ENCODE measurements at places on chromosomes 1 and 21.

DNA sequence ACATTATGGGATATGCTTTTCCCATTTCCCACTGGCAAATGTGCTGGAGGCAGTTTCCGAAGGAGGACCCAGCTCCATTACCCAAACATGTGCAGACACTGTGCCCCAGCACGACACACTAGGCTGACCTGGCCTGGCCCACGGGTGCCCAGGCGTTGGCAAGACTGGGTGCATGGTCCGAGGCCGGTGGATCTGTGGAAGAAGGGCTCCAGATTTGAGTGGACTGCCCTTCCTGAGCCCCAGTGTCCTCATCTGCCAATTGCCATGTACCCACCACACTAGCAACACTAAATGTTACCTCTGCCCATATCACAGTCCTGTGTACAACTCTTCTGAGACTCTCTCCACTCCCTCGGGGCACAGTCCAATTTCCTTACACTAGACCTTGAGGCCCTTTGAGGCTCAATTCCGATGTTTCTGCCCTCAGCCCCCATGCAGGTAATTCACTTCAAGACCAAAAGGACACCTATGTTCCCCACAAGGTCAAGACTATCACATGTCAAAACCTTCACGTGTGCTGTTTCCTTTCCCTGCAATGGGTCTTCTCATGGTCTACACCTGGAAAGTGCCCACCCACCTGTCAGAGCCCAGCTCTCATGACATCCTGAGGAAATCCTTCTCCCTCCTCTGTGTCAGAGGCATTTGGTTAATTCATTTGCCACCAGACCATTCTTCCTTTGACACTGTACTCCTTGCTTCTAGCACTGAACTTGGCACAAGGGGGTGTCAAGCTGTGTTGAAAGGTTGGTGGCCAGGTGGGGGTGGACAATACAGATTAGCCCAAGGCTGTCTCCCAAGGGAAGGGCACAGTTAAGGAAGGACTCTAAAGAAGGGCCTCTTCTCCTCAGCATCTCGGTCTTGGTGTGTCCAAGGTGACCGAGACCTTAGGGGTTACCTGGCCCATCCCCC lies 124.9 kb downstream of the DMRTB1 start:
- no peak for DNase-seq

- DNase-seq = no peak
These were observed 27.7 kb downstream of the PTPRF start for GRCh38 chr1:43558346-43558841.

DNA sequence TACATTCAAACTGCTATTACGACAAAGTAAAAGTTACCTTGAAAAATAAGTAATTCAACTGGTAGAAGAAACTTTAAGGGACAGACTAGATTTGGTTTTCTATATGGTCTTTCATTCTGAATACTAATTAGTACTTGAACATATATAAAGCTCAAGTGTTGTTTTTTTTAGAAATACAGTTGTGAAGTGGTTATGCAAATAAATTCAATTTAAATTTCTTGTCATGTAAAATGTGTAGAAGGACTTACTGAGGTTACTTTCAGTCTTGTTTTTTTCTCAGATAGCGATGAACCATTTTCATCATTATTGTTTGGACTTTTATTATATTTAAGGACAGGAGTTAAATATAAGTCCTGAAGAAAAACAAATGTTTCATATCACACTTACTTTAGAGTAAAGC lies 24.4 kb downstream of the HS2ST1 start:
- no peak for DNase-seq

DNA sequence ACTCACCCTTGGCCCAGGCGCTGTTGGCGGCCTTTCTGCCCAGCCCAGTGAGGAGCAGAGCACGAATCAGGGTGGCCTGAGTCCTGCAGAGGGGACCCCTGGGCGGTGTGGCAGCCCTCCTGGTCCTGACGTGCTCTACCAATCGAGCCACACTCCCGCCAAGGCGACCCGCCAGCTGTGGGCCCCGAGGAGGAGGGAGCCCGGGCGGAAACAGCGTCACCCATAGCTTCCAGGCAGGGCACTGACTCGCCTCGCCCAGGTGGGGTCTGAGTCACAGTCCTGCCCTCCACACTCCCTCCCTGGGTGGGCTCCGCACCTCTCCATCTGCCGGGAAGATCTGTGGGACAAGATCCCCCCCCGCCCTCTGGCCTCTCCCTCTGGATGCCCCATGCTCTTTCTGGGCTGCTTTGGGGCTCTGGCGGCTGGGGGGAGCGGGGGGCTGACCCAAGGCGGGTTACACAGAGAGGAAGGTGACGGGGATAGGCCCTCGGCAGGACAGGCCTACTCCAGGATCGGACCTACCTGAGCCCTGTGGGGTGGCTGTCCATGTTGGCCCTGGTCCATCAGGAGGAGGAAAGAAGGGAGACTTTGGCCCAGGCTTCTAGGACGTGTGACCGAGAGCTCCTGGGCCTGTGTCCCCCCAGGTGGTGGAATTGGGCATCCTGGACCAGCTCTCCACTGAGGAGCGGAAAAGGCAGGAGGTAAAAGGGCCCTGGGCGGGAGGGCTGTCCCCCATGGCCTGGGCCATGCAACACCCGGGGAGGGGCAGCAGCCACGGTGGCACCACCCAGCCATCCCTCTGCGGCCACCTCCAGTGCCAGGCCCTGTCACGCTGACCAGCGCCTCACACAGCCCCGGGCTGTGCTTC lies 14.0 kb downstream of the ARHGEF16 start:
- DNase-seq = no peak

DNA sequence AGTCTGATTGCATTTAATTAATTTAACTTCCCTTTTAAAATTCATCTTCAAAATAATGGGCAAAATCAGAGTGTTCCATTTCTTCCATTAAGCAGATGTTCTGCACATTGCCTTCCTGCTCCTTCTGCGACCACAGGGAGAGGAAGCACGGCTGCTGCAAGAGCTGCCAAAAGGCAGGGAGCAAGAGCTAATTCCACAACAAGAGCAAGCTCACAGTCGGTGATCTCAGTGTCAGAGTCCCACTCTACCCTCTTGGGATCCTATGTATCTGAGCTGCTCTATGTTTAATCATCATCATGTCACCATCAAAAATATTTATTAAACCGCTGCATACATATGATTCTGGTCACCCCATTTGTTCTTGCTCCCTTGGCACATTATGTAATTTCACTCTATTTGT lies 255.3 kb upstream of the CAMK1G start:
- DNase-seq = no peak

GRCh38 chr21:27225151-27225550 lies 258.3 kb upstream of the ADAMTS5 start:
- no peak for DNase-seq

- no peak for DNase-seq
These were observed 1670.9 kb downstream of the PLA2G4A start for GRCh38 chr1:188499690-188500089.

- DNase-seq = no peak
These were observed 404.4 kb downstream of the SIPA1L2 start for GRCh38 chr1:232225336-232226131.

DNA sequence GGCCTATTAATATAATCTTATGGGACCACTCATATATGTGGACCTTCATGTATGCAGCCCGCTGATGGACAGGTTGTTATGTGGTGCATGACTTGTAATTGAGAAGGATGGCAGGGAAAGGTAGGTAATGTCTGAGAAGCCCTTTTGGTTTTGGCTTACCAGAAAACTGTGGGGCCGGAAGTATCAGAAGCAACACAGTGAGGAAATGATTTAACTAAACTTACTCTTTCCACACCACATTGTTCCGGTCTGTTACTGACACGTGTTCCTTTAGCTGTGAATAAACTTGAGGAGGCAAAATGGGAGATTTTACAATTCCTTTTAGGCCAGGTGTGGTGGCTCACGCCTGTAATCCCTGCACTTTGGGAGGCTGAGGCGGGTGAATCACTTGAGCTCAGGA lies 32.4 kb downstream of the KIF1B start:
- DNase-seq = no peak

- DNase-seq = no peak
These were observed 55.9 kb upstream of the WASF2 start for GRCh38 chr1:27545876-27546275.

- no peak for DNase-seq
These were observed 33.9 kb downstream of the DDR2 start for GRCh38 chr1:162666006-162666645.

DNA sequence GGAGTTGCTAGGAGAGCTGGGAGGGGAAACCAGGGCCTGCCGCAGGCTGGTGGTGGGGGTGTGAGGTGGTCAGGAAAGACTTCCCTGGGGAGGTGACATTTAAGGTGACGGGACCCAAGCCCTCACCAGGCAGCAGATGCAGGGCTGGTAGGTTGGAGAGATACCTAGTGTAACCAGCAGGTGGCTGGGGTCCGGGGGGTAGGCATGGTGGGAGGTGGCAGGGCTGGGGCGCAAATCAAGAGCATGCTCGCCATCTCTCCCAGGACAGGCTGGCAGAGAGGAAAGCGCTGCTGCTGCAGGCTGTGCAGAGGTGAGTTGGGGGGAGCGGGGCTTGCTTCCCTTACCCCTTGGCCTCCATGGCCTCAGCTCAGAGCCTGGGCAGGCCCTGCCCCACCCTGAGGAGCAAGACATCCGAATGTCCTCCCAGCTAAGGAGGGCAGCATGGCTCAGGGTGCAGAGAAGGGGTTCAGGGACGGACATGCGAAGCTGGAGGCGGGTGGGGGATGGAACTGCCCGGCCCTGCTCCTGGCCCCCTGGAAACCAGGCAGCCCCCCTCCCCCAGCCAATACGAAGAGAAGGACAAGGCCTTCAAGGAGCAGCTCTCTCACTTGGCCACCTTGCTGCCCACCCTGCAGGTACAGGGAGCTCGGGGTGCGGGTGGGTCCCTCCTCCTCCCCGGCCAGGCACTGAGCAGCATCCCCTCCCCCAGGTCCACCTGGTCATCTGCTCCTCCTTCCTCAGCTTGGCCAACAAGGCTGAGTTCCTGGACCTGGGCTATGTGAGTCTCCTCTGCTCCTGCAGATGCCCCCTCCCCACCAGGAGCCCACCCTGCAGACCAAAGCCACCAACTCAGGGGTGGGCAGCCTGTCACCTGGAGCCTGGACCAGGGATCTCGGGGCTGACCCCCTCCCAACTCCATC lies 4.0 kb downstream of the RNF207 start:
- DNase-seq = peak; percentile 30

DNA sequence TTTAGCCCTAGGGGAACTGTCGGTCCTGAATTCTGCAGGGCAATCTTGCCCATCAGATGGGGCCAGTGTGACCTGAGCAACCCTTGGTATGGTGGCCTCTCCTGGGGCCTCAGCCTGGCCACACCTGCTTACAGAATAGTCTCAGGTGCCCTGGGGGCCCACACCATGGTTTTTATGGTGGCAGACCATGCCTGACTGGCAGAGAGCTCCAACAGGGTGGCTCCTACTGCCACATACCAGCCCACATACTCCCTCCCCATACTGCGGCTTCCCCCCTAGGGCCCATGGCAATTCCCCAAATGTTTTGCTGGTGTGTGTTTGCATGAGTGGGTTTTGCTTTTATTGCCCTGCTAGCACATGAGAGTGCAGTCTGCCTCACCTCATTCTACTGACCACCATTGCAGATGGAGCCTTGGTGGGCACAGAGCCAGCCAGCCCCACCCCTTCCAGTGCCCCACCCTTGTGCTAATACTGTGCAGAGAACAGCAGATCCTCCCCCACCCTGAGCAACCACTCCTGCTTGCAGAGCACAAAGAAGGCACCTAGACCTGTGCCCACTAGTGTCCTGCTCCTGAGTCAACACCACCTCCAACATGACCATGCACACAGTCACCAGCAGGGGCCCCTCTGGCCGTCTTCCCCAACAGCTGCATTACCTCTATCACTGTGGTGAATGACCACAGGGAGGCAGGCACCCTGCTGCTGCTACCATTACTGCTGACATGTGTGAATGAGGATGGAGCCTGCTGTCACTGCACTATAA lies 86.8 kb downstream of the GDAP2 start:
- DNase-seq = no peak

All from neural crest cell (in vitro differentiated cells).